Tibial artery (tissue), 4 donors: ENCODE measurements at places on chromosomes 1 and 21.
A peak's percentile ranks its signal among the peaks of the same experiment; 100 is the strongest.

DNA sequence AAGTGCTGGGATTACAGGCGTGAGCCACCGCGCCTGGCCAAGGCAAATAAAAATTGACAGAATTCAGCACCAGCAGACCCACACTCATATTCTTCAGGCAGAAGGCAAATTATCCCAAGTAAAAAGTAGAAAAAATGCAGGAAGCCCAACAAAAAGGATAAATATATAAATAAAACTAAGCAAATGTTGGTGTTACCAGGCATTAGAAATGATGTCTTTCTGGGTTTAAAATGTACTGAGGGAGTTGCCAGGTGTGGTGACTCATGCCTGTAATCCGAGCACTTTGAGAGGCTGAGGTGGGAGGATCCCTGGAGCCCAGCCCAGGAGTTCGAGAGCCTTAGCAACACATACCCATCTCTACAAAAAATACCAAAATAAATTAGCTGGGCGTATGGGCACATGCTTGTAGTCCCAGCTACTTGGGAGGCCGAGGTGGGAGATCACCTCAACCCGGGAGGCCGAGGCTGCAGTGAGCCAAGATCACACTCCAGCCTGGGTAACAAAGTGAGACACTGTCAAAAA is 6.3 kb downstream of the INTS11 start:
- DNase-seq = peak; percentile 94
- peaks cover 73% of the 10 kb centered on the region for H3K36me3 ChIP-seq
- no peaks in the 10 kb centered on the region for H3K27me3 ChIP-seq
- no peak overlapping the region for H3K4me3 ChIP-seq
- no peaks in the 10 kb centered on the region for H3K4me1 ChIP-seq

DNA sequence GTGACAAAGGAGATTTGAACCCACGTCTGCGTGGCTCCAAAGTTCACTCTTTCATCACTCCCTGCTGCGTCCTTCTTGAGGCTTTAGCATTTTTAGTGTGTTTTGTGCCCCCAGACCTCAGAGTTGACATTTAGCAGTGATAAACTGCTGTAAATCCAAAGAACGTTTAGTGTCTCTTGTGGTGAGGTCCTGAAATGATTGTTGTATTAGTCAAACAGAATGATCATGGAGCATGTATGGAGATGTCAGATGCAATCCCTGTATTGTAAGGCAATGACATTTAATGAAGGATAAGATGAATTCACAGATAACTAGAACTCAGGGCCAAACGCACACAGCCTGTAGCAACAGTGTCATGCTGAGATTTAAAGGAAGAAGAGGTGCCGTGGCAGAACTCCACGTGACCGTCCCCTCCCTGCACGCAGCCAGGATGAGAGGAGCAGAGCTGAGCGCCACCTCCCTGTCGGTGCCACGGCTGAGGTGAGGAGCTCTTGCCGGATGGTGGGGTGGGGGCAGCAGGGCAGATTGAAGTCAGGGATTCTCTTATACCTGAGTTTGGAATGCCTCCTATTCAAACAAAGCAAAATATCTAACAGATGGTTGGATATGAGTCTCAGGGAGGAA is 30.1 kb downstream of the NTPCR start:
- no peak for DNase-seq
- H3K36me3 ChIP-seq = peaks cover 28% of the 10 kb centered on the region
- H3K27ac ChIP-seq = no peak overlapping the region
- no peak overlapping the region for H3K4me3 ChIP-seq

DNA sequence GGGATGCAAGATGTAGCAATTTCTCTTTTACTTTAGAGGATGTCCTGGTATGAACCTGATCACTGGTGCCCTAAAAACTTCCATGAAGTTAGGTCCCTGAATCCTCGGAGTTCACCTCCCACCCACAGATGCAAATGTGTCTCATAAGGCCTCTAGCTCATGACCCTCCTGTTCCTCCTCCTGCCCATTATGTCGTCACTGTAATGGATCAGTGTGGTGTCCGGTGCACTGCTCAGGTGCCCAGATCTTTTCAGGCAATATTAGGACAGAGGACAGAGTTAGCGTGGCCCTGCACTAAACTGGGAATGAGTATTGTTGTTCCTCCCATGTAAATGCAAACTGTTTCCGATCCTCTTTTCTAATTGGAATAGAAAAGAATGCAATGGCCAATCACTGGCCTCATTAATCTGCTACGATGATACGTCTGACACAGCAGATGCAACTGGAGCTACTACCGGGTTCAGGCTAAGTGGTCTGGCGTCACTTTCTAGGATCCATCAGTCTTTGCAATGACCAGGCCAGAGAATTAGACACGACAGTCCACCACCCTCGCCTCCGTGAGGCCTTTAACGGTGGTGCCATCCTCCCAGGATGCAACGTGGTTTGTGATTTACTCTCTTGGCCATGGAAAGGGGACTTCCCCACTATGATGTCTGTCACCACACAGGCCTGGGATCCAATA is 3.4 kb upstream of the COL6A2 start:
- no peaks in the 10 kb centered on the region for H3K36me3 ChIP-seq
- H3K27ac ChIP-seq = peak overlapping the region; percentile 95
- peaks cover 39% of the 10 kb centered on the region for H3K4me1 ChIP-seq

DNA sequence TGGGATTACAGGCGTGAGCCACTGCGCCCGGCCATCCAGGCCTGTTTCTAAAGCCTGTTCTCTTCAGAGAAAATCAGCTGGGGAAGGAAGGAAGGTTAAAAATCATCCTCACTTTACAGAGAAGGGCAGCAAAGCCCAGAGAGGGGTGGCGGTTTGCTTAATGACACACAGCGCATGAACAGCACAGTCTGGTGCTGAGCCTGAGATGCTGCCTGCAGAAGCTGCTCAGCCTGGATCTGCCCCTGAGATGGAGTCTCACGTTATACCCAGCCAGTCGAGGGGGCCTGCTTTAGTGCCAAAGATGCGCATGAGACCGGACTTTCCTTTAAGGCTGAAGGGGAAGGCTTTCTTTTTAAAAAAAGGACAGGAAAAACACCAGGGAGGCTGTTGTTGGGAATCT is 21.3 kb downstream of the HTR6 start:
- DNase-seq = no peak
- H3K4me1 ChIP-seq = no peaks in the 10 kb centered on the region
- no peak overlapping the region for H3K4me3 ChIP-seq
- no peak overlapping the region for H3K27ac ChIP-seq

DNA sequence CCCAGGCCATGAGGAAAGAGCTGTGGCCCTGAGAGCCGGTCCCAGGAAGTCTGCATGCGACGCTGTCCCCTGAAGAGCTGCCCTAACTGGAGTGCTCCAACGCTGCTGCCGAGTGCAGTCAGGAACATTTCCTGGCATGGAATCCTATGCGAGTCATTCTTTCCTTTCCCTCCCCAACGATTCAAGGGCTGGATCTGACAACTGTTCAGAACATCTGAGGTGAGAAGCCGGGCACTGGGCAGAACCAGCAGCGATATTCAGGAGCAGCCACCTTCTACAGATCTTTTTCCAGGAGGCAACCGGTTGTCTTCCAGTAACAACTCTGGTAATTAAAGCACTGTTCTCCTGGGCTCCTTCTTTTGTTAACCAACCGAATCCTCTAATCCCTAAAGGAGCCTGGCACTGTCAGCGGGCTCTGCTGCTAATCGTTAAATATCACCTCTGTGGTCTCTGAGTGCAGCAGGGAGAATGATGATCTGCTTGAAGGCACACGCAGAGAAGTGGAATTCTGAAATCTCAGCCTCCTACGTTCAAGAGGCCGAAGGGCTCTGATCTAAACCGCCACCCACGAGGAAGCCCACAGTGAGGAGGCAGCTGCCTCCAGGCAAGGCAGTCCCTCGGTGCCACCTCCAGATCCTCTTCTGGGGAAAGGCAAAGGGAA is 55.8 kb downstream of the SLC45A1 start:
- no peaks in the 10 kb centered on the region for H3K27me3 ChIP-seq
- peak; percentile 92 for DNase-seq
- H3K4me1 ChIP-seq = peaks cover 79% of the 10 kb centered on the region
- peak overlapping the region; percentile 9 for H3K4me3 ChIP-seq

- peak overlapping the region; percentile 72 for H3K27ac ChIP-seq
- no peaks in the 10 kb centered on the region for H3K27me3 ChIP-seq
- peak overlapping the region; percentile 26 for H3K4me3 ChIP-seq
- peaks cover 19% of the 10 kb centered on the region for H3K4me1 ChIP-seq
- no peaks in the 10 kb centered on the region for H3K36me3 ChIP-seq
These were observed 32.7 kb upstream of the ATP5PO start for GRCh38 chr21:33948096-33948950.

DNA sequence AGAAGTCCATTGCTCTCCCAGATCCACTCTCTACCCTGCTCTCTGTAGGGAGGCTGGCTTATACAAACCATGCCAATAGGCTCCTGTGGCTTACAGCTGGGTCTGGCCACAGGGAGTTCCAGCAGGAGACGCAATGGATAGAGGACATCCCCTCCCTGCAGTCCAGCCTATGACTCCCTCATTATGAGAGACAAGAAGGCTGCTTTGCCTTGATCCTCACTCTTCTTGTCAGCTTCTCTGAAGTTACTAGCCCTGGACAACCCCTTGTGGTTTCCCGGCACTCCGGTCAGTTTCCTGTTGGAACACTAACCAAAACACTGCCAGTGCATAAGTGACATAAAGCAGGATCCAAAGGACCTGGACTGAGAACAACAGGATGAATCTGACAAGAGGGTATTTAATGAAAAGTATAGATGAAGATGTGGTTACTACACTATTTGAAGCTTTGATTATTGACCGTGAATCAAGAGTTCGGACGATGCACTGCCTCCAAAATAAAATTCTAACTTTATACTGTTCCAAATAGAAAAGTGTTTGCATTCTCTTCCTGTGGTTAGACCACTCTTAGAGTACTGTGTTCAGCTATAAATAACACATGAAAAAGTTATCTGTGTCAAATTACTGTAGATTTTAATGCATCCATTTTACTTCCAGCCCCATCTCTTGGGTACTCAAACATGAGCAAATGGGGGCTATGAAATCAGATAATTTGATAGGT is 32.7 kb upstream of the ZNF326 start:
- H3K27ac ChIP-seq = no peak overlapping the region
- H3K27me3 ChIP-seq = no peaks in the 10 kb centered on the region
- no peaks in the 10 kb centered on the region for H3K4me1 ChIP-seq
- H3K36me3 ChIP-seq = no peaks in the 10 kb centered on the region

DNA sequence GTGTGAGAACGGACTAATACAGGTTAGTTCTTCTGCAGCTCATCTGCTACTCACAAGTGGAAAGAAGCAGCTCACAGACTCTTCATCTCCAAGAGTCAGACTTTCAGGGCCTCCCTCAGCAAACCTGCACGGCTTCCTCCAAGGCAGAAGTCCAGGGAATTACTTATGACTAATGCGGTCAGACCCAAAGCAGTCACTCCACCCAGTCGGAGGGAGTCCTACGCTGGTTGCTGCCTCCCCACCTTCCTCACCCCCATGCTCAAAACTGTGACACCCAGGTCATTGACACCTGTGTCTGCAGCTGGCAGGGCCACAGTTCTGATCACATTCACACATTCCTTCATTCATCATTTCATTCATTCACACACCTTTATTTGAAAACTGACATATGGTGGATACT is 38.4 kb upstream of the PRDM2 start:
- no peaks in the 10 kb centered on the region for H3K36me3 ChIP-seq
- DNase-seq = no peak
- no peaks in the 10 kb centered on the region for H3K4me1 ChIP-seq
- no peak overlapping the region for H3K27ac ChIP-seq
- H3K27me3 ChIP-seq = peaks cover 17% of the 10 kb centered on the region
- H3K4me3 ChIP-seq = no peak overlapping the region

DNA sequence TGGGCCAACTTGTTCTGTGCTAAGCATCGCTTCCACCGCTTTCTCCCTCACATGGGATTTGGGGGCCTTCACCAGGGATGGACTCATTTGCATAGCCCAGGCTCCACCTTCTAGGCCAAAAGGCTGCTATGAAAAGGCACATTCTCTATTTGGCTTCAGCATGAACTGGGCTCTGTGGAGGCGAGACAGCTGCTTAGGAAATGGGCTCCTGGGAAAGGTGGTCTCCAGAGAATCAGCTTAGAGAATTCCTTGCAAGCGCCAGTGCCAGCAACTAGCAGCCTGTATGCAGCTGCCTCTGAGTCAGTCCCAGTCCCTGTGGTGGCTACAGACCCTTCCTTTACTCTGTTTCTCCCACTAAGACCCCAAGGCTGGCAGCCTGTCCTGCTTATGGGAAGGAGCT is 214.5 kb downstream of the HIVEP3 start:
- H3K4me1 ChIP-seq = no peaks in the 10 kb centered on the region
- H3K36me3 ChIP-seq = no peaks in the 10 kb centered on the region
- H3K27ac ChIP-seq = no peak overlapping the region
- no peak for DNase-seq
- no peak overlapping the region for H3K4me3 ChIP-seq

- no peaks in the 10 kb centered on the region for H3K4me1 ChIP-seq
- H3K27me3 ChIP-seq = no peaks in the 10 kb centered on the region
- no peaks in the 10 kb centered on the region for H3K36me3 ChIP-seq
These were observed 1535.7 kb downstream of the BRINP3 start for GRCh38 chr1:188941986-188942385.

- H3K27me3 ChIP-seq = no peaks in the 10 kb centered on the region
- peak overlapping the region; percentile 38 for H3K27ac ChIP-seq
- no peaks in the 10 kb centered on the region for H3K36me3 ChIP-seq
These were observed 61.5 kb downstream of the TOR3A start for GRCh38 chr1:179143322-179143721.

DNA sequence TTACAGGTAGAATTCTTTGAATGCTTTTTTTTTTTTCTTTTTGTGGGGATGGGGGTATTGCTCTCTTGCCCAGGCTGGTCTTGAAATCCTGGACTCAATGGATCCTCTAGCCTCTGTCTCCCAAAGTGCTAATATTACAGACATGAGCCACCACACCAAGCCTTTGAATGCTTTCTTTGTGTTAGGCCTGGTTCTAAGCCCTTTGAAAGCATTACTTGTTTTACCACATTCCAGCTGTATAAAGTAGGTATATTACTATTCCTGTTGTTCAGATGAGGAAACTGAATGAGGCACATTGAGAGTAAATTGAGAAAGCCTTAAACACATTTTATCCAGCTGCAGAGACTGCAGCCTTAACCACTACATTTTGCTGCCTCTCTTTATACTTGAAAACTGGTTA is 841.8 kb upstream of the ADGRL4 start:
- H3K4me1 ChIP-seq = no peaks in the 10 kb centered on the region
- no peaks in the 10 kb centered on the region for H3K27me3 ChIP-seq
- H3K27ac ChIP-seq = no peak overlapping the region
- no peaks in the 10 kb centered on the region for H3K36me3 ChIP-seq
- H3K4me3 ChIP-seq = no peak overlapping the region

DNA sequence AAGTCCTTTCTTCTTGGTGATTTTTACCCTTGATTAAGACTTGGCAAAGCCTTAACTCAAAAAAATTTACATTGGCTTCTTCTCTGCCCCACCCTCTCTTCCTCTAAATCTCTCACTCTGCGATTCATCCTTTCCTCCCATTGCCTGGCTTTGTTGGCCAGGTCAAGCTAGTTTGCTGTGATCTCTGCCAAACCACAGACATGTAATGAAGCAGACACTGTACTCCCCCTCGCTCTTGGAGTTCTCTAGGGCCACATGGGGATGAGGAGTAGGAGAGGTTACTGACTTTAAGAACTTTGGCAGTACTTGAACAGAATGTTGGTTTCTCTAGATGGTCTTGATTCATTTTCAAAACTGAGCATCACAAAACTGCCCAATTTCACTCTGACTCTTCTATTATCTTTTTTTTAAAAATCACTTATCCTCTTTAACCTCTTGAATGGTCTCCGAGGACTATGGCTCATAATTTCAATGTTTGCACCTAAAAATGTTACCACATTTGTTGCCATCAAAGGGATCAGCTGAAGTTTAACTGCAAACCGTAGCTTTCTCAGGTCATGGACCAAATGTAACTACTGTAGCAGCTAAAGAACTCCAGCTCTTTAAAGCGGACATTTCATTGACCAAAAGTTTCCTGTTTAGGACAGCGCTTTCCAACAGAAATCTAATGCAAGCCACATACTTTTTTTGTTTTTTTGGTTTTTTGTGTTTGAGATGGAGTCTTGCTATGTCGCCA is 62.7 kb upstream of the IPO9 start:
- peak overlapping the region; percentile 17 for H3K27ac ChIP-seq
- H3K27me3 ChIP-seq = no peaks in the 10 kb centered on the region
- no peak for DNase-seq
- H3K4me3 ChIP-seq = no peak overlapping the region
- H3K36me3 ChIP-seq = no peaks in the 10 kb centered on the region
- no peaks in the 10 kb centered on the region for H3K4me1 ChIP-seq
